ENCODE measurements at places on chromosomes 3 and 15. TPM values are rescaled to one million over a fixed set of nuclear protein-coding genes. Genes with fewer than 3 reads are reported as not detected.

DNA sequence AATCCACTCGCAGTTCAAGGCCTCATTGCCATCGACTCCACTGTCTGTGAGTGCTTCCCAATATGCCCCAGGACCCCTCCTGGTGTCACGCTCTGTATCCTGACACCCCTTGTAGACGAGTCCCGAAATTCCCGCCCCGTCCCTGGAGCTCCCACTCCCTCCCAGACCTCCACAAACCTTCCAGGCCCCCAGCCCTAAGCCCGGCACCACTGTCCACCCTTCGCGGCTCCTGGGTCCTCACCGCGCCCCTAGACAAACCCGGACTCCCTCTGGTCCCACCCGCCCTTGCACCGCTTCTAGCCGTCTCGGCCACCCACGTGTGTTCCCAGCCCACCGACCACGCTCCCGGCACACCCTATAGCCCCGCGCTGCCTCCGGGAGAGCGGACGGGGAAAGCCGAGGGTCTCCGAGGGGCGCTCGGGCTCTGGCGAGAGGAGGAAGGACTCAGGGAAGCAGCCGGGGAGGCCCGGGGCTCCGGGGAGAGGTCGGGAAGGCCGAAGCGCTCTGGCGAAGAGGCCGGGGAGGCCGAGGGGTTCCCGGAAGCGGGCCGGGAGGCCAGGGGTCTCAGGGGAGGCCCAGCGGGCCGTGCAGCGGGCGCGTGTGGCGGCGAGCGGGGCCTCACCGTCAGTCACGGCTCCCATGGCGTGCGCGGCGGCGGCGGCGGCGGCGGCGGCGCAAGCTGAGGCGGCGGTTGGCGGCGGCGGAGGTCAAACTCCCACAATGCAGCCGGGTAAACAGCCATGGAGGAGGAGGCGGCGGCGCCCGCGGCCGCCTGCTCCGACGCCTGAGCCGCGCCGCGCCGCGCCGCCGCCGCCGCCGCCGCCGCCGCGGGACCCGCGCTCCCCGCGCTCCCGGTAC lies at the start of the genes ATXN7 and THOC7:
Gene ATXN7 (plus strand): TSS at position 718 of the 858 bp plus-strand sequence. CDS start 48,732 bp downstream, outside the sequence.
Gene THOC7 (minus strand): TSS at position 656 of the 858 bp plus-strand sequence. CDS start 15 bp downstream, at position 641.
- H3K27ac ChIP-seq: peak within 1 kb of the TSS; percentile 64
- peak; percentile 87 for DNase-seq
- no peaks in the 10 kb centered on the region for H3K27me3 ChIP-seq
- H3K4me1 ChIP-seq: peaks cover 19% of the 10 kb centered on the region
- peaks cover 6% of the 10 kb centered on the region for H3K36me3 ChIP-seq

GRCh38 chr15:67836955-67837354 lies 2.9 kb downstream of the RNU6-1 start:
- peaks cover 14% of the 10 kb centered on the region for H3K27me3 ChIP-seq
- peaks cover 57% of the 10 kb centered on the region for H3K4me1 ChIP-seq
- H3K27ac ChIP-seq: no peak overlapping the region
- H3K4me3 ChIP-seq: no peak overlapping the region

DNA sequence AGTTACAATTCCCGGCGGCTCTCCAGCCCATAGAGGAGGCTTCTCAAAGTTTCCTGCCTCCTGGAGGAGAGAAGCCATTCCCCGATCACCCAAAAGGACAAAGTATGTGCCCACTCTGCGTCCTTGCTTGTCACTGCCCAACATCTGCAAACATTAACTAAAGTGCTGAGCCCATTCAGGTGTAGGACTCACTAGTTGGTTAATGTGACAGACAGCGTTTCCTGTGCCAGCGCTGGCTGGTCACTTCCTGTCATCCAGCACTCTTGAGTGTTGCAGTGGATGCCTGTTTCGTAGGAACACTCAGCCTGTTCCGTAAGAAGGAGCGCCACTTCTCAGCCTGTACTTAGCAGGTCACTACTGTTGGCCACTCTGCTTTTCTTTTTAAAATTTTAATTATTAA lies 100.3 kb downstream of the APBA2 start:
- H3K27ac ChIP-seq: no peak overlapping the region
- no peak for DNase-seq
- H3K27me3 ChIP-seq: no peaks in the 10 kb centered on the region
- H3K4me3 ChIP-seq: no peak overlapping the region
- H3K36me3 ChIP-seq: no peaks in the 10 kb centered on the region

- no peaks in the 10 kb centered on the region for H3K27me3 ChIP-seq
- DNase-seq: no peak
- no peak overlapping the region for H3K4me3 ChIP-seq
- H3K27ac ChIP-seq: no peak overlapping the region
Measured at GRCh38 chr15:96716075-96716474, 385.6 kb downstream of the NR2F2 start.

GRCh38 chr3:155742349-155742965 lies 2.4 kb downstream of the PLCH1 start:
- peaks cover 14% of the 10 kb centered on the region for H3K4me1 ChIP-seq
- no peak for DNase-seq
- H3K36me3 ChIP-seq: no peaks in the 10 kb centered on the region
- no peak overlapping the region for H3K4me3 ChIP-seq

DNA sequence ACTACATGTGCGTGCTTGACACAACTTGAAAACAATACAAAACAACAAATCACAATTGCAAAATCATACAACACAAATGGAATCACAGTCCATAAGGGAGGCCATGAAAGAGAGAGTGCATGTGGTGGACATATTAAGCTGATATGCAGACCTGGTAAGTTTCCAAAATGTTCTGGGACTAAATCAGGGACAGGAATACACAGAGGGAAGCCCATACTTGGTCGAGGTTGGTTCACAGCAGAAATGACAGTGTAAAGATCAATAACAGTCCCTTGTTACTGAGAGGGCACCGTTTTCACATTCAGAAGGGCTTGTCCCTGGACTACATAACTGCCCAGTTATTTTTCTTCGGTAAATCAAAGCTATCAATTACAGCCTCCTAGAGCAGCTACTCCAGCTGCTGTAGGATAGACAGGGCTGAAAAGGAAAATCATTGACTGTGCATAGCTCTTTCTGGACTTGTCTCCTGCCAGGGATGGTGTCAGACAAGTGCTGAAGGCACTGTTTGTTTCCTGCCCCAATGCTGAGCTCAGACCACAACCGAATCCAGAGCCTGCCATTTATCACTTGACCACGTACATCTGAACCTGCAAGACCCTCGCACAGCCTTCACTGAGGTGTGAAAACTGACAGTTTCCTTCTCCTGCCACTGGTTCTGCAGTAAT lies 79.5 kb upstream of the KCNMB2 start:
- no peak overlapping the region for H3K4me3 ChIP-seq
- H3K27ac ChIP-seq: no peak overlapping the region
- no peak for DNase-seq
- H3K36me3 ChIP-seq: no peaks in the 10 kb centered on the region
- H3K4me1 ChIP-seq: no peaks in the 10 kb centered on the region
- H3K27me3 ChIP-seq: no peaks in the 10 kb centered on the region

DNA sequence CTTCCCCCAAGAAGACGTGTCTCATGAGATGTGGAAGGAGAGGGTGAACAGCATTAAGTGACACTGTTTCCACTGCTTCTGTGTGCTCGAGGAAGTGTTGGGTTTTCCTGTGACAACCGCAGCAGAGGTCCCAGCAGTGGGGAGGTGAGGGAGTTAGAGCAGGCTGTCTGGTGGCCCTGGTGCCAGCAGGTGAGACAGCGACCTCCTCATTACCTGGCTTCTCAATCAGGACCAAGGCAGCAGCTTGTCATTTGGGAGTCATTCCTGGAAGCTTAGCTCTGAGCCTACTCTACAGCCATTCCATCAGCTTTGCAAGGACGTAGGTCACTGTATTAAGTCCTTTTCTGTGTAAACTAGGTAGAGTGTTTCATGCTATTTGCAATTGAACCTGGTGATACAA lies 63.3 kb upstream of the RGMA start:
- no peaks in the 10 kb centered on the region for H3K4me1 ChIP-seq
- no peak for DNase-seq
- H3K27ac ChIP-seq: no peak overlapping the region
- no peaks in the 10 kb centered on the region for H3K36me3 ChIP-seq
- no peak overlapping the region for H3K4me3 ChIP-seq

CHRNA3 gene
- not detected for total RNA-seq

DNA sequence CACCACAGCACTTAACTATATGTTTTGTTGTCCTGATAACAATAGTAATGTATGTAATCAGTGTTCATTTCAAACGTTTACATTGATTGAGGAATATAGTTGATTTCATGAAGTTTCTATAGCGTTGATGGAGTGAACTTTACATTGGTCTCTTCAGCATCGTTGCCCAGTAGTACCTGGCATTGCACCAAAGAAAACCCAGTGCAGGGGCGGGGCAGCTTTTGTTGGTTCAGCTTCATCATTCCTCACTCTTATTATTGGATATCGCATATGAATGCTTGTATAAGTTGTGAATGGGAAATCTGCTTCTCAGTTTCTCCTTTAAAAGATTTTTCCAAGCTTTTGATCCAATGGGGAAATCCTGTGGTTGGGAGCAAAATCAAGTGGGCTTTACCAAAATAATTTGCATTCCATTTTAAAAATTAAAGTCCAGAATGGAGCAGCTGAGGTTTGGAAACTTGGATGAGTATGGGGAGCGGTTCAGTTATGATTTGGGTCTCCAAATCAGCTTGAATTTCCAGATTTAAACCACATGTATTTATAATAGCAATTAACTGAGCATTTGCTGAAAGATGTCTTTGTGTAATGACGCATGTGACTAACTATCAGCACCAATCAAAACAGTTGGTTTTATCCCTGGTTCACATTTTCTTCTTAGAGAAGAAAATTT lies 213.7 kb downstream of the ALCAM start:
- H3K4me1 ChIP-seq: no peaks in the 10 kb centered on the region
- H3K27ac ChIP-seq: no peak overlapping the region
- H3K4me3 ChIP-seq: no peak overlapping the region
- no peaks in the 10 kb centered on the region for H3K27me3 ChIP-seq

- no peaks in the 10 kb centered on the region for H3K4me1 ChIP-seq
- no peak overlapping the region for H3K4me3 ChIP-seq
- no peak for DNase-seq
- H3K36me3 ChIP-seq: no peaks in the 10 kb centered on the region
- no peak overlapping the region for H3K27ac ChIP-seq
- H3K27me3 ChIP-seq: no peaks in the 10 kb centered on the region
Measured at GRCh38 chr3:59821274-59821673, 771.4 kb upstream of the CFAP20DC start.

DNA sequence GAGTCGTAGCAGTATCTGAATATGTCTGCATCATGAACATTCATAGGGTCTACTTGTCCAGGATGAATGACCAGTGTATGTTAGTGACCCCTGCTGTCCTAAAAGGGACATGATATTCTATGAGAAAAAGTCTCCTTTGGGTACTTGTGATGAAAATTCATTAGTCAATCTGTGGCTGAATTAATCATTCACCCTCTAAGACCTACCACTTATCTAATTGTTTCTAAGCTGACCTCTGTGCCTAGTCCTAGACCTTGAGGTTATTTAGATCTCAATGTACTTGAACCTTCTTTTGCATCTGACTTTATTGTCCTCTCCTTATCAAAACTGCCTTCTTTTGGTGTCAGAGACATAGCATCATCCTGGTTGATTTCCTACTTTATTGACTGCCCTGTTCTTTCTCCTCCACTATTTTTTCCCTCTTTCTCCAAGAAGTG lies 799.3 kb downstream of the DIPK2A start:
- H3K27me3 ChIP-seq: no peaks in the 10 kb centered on the region
- no peak overlapping the region for H3K27ac ChIP-seq
- DNase-seq: peak; percentile 3
- H3K4me1 ChIP-seq: no peaks in the 10 kb centered on the region
- no peaks in the 10 kb centered on the region for H3K36me3 ChIP-seq
- no peak overlapping the region for H3K4me3 ChIP-seq

GRCh38 chr15:100210338-100210737 lies 131.4 kb downstream of the ADAMTS17 start:
- H3K4me1 ChIP-seq: no peaks in the 10 kb centered on the region
- no peak overlapping the region for H3K4me3 ChIP-seq
- no peak for DNase-seq
- no peak overlapping the region for H3K27ac ChIP-seq
- H3K27me3 ChIP-seq: peaks cover 3% of the 10 kb centered on the region

DNA sequence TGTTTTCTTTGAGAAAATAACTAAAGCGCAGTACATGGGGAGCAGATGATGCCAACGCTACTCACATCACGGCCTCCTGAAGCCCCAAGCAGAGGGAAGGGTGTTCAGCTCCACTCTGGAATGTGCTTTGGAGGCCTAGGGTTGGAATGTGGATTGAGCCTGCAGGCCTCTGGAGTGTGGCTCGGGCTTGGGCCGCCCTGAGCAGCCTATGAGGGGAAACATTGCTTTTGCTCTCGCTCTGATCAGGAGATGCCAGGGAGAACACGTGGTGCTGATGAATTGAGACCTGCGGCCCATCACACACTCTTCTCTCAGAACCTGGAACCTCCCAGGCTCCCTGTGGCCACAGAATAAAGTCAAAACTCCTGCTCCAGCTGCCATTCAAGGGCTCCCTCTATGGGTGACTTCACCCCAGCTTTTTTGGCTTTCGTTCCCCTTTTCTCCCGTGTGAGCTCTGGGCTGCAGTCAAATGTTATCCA lies 23.3 kb downstream of the CCDC13 start:
- no peaks in the 10 kb centered on the region for H3K27me3 ChIP-seq
- no peaks in the 10 kb centered on the region for H3K4me1 ChIP-seq
- DNase-seq: peak; percentile 20
- no peak overlapping the region for H3K4me3 ChIP-seq

DNA sequence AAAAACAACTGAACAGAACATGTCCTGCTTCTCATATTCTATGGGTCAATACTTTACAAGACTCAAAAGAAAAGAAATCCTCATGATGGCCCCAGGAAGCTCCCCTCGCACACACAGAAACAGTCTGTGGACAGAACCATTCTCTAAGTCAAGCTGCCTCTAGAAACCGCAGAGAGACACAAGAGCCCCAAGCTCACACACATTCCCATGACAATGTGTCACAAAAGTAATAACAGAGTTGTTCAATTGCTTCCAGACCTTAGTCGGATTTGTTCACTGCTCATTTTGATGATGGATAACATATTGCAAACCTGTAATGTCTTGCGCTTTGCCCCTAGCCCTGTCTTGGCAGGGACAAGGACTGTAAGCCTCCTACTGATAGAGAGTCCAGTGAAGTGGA lies 60.9 kb downstream of the UMPS start:
- H3K4me1 ChIP-seq: no peaks in the 10 kb centered on the region
- no peak overlapping the region for H3K27ac ChIP-seq
- no peaks in the 10 kb centered on the region for H3K27me3 ChIP-seq
- DNase-seq: no peak

FEZF2 gene
- total RNA-seq: not detected

- DNase-seq: no peak
- H3K27ac ChIP-seq: no peak overlapping the region
- no peak overlapping the region for H3K4me3 ChIP-seq
- no peaks in the 10 kb centered on the region for H3K27me3 ChIP-seq
Measured at GRCh38 chr3:62416144-62416543, 42.8 kb upstream of the FEZF2 start.

GRCh38 chr3:66393333-66394005 lies 107.4 kb downstream of the LRIG1 start:
- H3K4me3 ChIP-seq: peak overlapping the region; percentile 71
- no peaks in the 10 kb centered on the region for H3K36me3 ChIP-seq
- DNase-seq: no peak
- H3K27ac ChIP-seq: peak overlapping the region; percentile 72

GRCh38 chr3:110783541-110783940 lies 288.1 kb upstream of the NECTIN3 start:
- DNase-seq: no peak
- no peak overlapping the region for H3K4me3 ChIP-seq
- no peak overlapping the region for H3K27ac ChIP-seq

CCDC12 gene
- total RNA-seq: 97.3 TPM

UBL7 gene
- total RNA-seq: 44.4 TPM

CIP2A gene
- 8.8 TPM for total RNA-seq

DUOXA2 gene
- total RNA-seq: not detected

- H3K4me1 ChIP-seq: no peaks in the 10 kb centered on the region
- no peak for DNase-seq
- H3K27me3 ChIP-seq: no peaks in the 10 kb centered on the region
- H3K27ac ChIP-seq: no peak overlapping the region
Measured at GRCh38 chr3:113105093-113105449, 106.3 kb upstream of the BOC start.

THPO gene
- total RNA-seq: not detected

MEX3B gene
- total RNA-seq: 0.63 TPM

NSMCE3 gene
- 16.1 TPM for total RNA-seq

Data from B cell (primary cell).